ENCODE measurements at places on chromosomes 7 and 10.

DNA sequence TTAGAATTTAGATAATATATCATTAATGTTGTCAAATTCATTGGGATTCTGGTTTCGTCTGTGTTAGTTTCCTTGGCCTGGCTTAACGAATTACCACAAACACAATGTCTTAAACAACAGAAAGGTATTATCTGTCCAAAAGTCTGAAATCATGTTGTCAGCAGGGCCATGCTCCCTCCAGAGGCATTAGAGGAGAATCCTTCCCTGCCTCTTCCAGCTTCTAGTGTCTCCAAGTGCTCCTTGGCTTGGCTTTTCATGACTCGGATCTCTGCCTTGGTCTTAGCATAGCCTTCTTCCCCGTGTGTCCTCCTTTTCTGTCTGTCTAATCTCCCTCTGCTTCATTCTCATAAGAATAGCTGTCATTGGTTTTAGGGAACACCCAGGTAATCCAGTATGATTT, 482.5 kb downstream of the SEMA3D start:
- no peak for DNase-seq

GRCh38 chr7:24847754-24848153, 90.5 kb upstream of the GSDME start:
- DNase-seq, result no peak

GRCh38 chr10:30447125-30447799, 13.3 kb downstream of the MAP3K8 start:
- DNase-seq, result no peak

DNA sequence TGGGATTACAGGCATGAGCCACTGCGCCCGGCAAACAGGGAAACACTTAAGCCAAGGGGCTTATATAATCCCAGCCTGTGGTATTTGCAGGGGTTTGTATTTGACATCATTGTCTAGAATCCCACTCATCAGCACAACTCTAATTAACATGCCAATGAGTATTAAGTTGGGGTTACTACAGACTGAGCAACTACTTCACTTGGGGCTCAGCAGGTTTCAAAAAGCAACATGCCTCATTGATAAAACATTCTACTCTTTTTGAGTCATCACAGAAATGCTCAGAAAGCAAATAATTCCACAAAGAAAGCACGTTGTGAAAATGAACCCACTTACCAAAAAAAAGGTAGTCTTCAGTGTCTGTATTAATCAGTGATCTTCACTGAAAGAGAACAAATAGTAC, 236.9 kb upstream of the CELF2 start:
- no peak for DNase-seq
